ENCODE measurements at places on chromosomes 12 and 14.
A peak's percentile ranks its signal among the peaks of the same experiment; 100 is the strongest.

DNA sequence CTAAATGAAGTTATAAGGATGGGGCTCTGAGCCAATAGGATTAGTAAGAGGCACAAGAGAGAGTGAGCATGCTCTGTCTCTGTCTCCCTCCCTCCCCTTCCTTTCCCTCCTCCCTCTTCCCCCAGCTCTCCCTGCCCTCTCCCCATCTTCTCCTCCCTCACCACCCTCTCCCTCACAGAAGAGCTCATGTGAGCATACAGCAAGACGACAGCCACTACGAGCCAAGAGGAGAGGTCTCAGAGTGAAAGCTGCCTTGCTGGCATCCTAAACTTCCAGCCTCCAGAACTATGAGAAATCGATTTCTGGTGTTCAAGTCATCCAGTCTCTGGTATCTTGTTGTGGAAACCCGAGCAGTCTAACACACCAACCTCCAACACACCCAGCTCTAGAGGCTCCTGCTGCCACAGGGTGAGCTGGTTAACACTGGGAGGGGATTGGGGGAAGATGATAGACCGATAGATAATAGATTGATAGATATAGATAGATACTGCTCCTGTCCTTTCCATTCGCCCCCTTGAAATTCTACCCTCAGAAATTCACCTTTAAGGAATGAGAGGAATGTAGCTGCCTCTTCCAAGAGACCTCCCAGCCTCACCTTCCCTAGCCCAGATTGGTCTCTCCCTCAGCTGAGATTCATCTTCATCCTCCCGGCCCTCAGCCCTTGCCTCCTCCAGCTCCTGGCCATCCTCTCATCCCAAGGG is 25.8 kb upstream of the ACTN1 start:
- DNase-seq, result no peak

- DNase-seq, result peak; percentile 34
These were observed 185.6 kb upstream of the C14orf180 start for GRCh38 chr14:104393898-104394381.

- no peak for DNase-seq
These were observed 129.5 kb upstream of the MDM1 start for GRCh38 chr12:68461645-68462044.

GRCh38 chr12:3246253-3246652 is 169.1 kb downstream of the TSPAN9 start:
- DNase-seq, result no peak

GRCh38 chr14:45095143-45095542 is 11.2 kb downstream of the PRPF39 start:
- DNase-seq, result no peak
